ENCODE measurements at places on chromosomes 1 and 21.

DNA sequence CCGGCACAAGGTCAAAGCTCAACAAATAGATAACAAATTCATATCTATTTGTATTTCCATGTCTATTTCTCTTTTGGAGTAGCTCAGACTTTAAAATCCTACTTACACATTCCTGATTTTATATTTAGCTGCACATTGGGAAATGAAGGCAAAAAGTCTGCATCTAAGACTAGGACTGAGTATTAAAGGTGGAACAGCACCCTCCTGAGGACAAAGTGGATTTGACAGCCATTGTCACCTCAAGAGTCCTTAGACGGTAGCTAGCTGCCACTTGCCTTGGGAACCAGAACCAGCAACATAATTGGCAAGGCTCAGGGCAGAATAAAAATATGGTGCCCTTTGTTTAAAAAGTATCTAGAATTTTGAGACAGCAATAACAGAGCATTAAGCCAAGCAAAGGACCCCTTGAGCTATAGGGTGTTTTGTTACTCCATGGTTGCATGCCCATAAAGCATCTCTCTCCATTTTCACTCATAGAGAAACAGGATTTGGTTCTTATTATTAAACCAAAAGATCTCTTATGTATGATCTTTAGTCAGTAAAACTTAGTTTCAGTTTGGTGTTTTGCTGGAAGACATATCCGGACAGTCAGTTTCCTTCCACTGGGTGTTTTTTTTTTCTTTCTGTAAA lies 30.0 kb upstream of the SGIP1 start:
- DNase-seq = no peak

DNA sequence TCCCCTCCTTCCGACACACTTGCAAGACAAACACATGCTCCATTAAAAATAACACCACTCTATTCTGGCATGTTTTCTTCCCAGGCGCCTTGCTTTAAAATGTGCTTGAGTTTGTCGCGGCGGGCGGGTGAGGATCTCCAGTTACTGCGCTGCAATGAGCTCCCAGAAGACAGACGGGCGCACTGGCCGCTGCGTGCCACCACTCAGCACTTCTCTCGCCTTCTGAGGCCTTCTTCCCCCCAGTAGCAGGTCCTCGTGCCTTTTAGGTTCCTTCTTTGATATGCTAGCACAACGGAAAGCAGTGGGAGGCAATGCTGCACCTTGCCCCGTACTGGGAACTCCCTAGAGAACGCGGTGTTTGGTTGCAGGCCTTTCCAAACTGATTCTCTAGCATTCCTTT lies 279.5 kb upstream of the NR5A2 start:
- no peak for DNase-seq

DNA sequence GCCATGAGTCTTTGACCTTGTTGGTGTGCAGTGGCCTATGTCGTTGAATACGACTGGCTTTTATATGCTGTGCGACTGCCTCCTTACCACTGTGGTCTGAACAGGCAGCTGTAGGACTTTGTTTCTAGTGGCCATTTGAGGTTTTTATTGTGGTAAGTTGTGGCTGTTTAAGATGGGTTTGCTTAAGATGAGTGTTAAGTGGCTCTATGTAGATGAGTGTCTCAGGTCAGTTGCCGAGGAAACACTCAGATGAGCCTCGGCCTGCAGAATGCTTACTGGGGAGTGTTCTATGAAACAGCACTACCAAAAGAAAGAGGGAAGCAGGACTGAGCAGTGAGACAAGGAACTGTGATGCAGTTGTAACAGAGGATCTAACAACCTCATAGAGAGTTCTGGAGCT lies 14.9 kb upstream of the CD1C start:
- DNase-seq = no peak

DNA sequence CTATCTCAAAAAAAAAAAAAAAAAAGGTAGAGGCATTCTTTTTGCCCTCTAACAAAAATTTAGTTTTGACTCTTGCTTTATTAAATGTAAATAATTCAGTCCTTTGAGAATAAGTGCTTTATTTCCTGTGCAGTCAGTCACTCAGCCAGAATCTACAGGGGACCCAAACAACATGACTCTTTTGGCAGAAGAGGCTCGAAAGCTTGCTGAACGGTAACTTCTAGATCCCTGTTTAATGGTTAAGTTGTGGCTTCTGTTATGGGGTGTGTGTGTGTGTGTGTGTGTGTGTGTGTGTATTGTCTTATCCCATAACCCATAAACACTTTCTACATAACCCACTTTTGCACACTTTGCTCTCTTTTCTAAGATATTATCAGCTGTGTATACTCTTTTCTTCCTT lies 54.9 kb upstream of the LAMC2 start:
- no peak for DNase-seq

DNA sequence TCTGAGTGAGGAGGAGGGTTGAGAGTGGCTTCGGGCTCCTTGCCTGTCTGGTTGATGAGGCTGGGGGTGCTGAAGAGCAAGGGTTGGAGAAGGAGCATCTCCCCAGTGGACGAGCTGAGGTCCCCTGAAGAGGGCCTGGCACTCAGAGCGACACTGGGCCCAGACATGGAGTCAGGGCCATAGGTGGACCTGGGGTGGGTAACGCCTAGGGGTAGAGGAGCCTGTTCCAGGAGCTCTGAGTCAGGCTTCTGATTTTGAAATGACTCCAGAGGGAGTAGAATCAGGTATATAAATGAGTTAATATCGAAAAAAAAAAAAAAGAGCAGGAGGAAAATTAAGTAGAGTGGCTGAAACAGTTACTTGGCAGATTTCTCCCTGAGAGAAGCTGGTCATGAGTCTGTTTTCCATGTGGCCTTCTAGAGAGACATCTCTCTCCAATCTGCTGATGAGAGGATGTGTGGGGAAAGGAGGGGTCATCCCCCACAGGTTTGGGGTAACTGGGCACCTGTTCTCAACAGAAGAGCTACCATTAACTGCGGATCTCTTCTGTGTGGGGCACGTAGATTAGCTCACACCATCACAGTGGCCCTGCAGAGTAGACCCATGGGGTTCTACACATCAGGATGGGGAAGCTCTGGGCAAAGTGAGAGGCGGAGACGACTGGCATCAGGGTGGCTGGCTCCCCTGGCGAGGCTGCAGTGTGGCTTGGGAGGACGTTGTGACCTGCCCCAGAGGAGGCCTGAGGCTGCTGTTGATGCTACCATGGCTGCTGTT lies 115.5 kb downstream of the DHRS3 start:
- no peak for DNase-seq

- DNase-seq = no peak
Observed at GRCh38 chr1:29121936-29122681, 1.6 kb downstream of the TMEM200B start.

- no peak for DNase-seq
Observed at GRCh38 chr1:81472387-81472786, 328.3 kb upstream of the ADGRL2 start.

DNA sequence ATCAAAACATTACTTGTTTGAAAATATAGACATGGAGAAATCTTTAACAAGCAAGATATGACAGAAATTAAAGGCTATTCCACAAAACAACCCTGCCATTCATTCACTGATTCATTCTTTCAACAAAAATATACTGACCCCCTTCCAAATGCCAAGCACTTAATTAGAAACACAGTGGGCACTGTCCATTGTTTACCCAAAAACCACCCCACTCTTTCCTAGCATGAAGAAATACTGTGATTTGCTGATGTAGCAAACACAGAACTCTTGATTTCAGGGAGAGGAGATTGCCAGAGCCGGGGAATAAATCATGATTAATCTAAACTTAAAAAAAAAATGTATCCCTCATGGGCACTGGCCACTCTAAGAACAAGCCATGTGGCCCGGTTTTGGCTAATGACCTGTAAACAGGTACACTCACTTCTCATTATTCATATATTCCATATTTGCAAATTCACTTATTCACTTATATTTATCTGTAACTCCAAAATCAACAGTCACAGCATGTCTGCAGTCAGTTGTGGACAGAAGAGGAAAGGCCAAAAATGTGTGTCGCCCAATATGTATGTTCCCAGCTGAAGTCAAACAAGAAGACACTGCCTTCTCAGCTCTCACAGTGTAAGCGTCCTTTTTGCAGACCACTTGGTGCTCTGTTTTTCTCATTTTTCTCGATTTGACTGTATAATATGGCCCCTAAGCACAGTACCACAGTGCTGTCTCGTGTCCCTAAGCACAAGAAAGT lies 133.1 kb downstream of the SMYD3 start:
- DNase-seq = no peak

DNA sequence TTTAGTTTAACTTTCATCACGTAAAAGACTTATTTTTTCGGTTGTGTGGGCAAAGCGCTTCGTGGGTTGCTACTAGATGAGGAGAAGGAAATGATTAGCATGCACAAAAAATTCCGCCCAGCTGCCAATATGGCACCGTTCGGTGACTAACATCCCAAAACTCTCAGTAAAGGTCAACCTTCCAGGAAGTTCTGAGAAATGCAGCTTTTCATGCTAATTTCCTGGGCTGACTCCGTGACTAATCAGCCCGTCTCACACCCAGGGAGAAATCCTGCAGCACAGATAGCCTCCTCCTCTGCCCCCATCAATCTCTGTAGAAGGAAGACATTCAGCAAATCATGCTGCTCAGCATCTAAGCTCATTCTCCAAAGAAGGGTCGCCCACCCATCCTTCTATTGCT lies 34.1 kb downstream of the TMCO4 start:
- DNase-seq = no peak

- DNase-seq = no peak
Observed at GRCh38 chr1:185292237-185292636, 24.8 kb downstream of the IVNS1ABP start.

- DNase-seq = no peak
Observed at GRCh38 chr1:150302338-150302737, 8.7 kb downstream of the MRPS21 start.

- no peak for DNase-seq
Observed at GRCh38 chr1:117467336-117467735, 100.1 kb downstream of the MAN1A2 start.

DNA sequence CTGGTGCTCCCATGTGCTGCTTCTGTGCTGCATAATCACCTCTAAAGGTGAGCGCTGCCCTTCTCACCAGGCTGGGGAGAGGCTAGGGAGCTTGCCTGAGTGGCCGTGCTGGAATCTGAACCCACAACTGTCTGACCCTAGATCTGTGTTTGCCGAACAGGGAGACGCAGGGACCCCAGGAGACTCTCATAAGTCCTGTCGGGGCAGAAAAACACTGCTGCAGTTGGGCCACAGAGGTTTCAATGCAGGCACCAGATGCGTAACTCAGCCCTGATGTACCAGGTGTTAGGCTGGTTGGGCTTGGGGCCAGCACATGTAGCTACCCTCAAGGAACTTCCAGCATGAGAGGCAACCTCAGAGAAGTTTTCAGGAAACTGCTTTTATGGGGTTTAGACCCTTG lies 49.5 kb upstream of the DMRTB1 start:
- DNase-seq = no peak

DNA sequence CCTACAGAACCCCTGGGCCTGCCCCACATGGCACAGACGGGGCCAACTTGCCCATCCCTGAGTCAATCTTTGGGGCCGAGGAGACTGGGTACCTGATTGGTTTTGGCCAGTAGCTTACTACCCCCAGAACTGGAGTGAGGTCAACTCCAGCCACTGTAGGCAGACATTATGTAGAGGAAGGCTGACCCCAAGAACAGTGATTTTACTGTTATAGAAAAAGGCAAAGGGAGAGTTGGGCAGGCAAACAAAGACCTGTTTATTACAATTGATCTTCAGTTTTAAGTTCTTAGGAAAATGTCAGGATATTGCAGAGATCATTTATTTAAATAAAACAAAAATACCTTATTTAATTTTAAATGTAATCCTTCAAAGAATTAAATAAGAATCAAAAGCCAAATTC lies 653.8 kb downstream of the NPHP4 start:
- DNase-seq = no peak

DNA sequence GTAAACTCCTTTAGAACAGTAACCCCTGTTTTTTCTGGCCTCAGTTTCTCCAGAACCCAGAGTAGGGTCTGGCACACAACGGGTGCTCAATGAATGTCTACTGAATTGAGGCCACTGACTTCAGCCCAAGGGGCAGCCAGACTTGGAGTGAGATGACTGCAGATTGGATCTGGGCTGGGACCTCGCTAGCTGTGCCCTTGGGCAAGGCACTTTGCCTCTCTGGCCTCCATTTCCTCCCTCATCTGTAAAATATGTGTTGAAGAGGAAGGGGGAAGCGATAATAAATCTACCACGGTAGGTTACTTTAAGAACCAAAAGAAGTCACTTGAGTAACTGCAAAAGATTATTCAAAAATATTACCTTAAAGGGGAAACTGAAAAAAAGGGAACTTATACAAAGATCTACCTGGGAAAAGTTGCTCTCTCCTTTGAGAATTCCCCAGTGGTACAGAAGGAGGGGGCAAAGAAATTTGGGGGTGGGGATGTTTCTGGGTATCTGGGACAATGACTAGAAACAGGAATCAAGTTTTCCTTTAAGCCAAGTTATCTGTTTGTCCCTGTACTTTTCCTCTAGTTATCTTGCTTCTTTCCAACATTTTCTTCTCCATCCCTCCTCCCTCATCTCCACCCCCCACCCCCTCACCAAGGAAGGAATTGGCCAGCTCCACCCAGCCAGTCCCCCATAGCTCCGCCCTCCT lies 394 bp upstream of the GRHL3 start:
- DNase-seq = no peak

DNA sequence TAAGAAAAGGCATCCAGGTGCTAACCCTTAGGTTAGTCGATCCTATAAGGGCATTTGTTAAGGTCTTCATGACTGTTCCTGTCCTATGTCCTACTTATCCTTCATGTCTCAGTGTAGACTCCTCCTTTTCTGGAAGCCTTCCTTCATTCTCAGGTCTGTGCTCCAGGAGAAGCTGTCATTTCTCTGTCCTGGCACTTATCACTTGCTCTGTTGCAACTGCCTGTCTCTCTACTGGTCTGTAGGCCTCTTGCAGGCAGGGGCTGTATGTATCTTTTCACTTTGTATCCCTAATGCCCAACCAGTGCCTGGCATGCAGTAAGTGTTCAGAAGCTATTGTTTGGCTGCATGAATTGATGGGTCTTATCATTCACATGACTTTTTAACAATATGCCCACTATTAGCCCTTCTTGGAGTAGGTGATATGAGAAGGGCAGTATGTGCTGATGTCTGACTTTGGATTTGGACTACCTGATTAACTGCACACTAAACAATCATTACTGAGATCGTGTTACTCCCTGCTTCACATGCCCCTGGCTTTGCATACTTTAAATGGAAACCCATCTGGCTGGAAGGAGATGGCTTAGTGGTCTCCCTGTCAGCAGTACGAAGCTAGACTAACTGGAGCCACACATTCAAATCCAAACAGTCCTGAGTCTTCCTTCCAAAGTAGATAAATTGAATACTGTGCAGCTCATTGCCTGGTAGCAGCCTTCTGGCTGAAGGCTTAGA lies 88.8 kb downstream of the RGL1 start:
- no peak for DNase-seq

GRCh38 chr1:167477986-167478385 lies 40.3 kb downstream of the CD247 start:
- DNase-seq = no peak

DNA sequence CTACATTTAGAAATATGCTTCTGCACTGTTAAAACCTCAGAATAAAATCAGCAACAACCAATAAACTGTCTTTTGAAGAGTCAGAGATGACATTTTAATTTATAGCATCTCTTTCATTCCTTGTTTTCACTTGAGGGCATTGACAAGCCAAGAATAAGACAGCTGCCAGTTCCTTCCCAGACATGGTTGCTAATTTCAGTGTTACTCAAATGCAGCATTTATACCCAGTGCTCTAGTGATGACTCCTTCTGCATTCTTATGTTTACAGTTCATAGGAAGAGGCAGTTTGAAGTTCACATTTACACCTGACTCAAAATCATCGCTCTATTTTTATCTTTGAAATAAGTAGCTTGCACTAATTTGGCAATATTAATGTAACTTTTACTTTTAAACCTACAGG lies 44.9 kb downstream of the PLA2G4A start:
- DNase-seq = no peak

Data from omental fat pad (tissue), 4 donors.